ENCODE measurements at places on chromosomes 6 and 20.

GRCh38 chr6:170205126-170205525 lies 85.8 kb downstream of the DLL1 start:
- DNase-seq: no peak

DNA sequence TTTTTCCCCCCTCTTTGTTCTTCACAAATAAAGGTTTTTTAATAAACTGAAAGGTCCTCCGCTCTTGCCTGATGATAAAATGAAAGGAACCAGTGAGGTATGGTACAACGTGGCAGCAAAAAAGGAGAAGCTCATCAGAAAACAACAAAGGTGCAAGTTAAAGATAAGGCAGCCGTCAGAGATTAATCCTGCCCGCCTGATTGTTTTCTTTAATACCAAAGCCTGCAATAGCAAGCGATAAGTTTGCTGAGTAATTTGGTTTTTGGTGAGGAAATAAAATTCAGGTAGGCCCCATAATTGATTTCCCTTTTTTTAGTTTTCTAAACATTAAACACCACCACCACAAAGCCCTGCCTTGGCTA lies 177.9 kb downstream of the MBOAT1 start:
- DNase-seq: no peak

DNA sequence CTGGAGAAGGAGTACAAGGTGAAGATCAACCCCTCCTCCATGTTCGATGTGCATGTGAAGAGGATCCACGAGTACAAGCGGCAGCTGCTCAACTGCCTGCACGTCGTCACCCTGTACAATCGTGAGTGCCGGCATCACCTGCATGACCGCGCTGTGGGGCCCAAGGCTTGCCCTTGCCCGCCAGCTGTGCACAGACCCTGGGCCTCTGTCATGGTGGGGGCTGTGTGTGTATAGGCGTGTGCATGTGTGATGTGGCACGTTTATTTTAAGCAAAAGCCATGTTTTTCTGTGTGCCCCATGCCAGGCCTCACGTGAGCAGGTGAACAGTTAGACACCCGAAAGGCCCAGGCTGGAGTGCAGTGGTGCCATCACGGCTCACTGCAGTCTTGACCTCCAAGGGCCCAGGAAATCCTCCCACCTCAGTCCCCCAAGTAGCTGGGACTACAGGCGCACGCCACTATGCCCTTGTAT lies 36.3 kb downstream of the PYGB start:
- no peak for DNase-seq

DNA sequence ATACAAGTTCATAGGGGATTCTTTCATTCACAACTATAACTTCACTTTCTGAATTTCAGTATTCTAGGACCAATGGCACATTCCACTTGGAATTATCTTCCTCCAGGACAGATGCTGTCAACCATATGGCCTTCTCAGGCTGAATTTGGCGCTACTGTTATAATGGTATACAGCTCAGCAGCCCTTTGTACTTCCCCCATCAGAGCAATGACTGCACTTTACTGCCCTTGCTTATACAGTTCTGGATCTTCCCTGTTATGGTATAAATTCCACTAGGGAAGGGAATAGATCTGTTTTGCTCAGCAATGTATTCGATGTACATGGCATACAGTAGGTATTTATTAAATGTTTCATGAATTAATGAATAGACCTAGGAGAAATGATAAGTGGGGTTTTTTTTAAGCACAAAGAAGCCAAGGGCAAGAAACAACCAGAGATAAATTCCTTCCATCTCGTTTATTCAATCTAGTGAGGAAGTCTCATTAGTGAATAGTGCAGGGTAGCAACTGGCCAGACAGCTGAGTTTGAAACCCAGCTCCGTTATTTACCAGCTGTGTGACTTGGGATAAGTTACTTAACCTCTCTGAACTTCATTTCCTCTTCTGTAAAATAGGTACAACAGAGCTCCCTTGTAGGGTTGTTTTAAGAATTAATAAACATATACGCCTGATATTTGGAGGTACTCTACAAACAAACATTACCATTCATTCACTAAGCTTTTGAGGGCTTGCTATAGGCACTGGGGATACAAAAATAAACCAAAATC lies 97.1 kb upstream of the PRDM1 start:
- no peak for DNase-seq

- no peak for DNase-seq
Observed at GRCh38 chr6:21244897-21245470, 348.6 kb upstream of the SOX4 start.

DNA sequence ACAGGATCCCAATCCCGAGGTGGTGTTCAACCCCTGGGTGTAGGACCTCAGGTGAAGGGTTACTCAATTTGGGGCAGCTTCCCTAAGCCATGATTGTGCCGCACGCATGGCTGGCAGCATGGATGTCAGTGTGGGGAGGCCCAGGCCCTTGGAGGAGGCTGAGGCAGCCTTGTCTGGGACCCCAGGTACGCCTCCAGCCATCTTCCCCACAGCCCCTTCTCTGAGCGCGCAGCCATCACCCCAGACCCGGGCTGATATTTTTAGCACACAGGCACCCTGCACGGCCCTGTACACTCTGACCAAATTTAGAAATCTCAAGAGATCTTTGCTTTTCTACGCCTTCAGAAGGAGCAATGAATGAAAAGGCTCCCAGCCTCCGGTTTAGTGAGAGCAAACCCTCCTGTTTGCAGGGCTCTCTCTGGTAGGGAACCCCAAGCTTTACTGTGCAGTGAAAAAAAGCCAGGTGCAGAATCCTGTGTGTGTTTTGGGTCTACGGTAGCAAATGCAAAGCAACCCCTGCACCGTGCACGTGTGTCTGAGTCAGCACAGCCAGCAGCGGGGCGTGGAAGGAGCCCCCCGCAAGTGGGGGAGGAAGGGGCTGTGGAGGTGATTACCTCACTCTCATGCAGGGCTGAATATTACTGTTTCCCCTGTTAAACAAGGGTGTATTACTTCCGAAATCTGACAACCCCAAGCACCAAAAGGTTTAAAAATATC lies 44.3 kb downstream of the CTCFL start:
- DNase-seq: no peak

GRCh38 chr6:166499350-166500163 lies 86.9 kb downstream of the RAMACL start:
- no peak for DNase-seq

- no peak for DNase-seq
Observed at GRCh38 chr20:45366631-45367030, 3.7 kb downstream of the SYS1 start.

GRCh38 chr20:17887331-17888030 lies 81.1 kb downstream of the SNX5 start:
- DNase-seq: no peak

DNA sequence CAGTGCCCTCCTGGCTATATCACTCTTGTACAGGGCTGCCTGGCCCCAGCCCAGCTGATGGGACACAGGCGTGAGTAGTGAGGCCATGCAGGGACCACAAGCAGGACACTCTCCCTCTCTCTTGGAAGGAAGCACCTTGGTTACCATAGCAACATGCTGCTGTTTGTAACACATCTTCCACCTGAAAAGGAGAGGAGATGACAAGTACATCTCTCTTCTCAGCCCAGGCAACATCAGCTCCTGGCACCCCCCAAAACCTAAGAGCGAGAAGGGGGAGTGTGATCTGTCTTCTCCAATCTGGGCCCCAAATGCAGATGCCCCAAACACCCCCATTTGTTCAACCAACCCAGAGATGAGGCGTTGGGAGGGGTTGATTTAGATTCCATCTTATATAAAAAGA lies 49.9 kb downstream of the KCNB1 start:
- DNase-seq: no peak

- DNase-seq: peak; percentile 50
Observed at GRCh38 chr20:5557123-5557522, 193.1 kb upstream of the SHLD1 start.

DNA sequence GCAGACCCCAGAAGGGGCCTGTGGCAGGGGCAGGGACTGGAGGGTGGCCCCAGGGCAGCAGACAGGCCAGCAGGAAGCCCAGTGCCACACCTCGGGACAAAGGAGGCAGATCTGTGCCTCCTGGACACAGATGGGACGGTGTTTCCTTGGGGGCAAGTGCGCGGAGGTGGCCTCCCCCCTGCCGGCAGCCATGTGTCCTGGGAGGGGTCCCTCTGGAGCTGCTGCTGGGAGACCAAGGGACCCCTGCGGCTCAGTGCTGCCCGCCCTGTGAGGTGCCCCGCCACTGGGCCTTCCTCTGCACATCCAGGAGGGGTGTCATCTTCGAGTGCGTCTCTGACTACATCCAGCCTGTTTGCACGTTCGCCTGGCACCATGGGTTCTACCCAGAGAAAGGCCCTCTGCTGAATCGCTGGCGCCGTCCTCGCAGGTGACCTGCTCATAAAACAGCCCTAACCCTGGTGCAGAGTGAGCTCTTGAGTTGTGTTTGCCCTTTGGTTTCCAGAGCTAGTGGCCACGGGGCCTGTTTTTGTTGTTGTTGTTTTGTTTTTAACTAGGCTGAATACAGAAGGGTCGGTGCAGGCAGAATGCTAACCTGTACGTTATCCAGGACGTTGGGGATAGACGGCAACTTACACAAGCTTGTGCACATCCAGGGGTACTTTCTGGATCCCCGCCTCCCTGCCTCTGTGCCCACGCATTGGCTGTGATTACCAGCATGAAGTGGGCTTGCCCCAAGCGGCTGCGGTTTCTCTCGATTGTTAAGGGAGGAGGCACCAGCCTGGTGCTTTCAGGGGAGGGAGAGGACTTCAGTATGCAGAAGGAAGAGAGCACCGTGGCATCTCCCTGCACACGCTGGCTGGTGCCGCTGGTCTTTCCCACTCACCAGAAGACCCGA lies 1.3 kb upstream of the KCNQ2 start:
- no peak for DNase-seq

DNA sequence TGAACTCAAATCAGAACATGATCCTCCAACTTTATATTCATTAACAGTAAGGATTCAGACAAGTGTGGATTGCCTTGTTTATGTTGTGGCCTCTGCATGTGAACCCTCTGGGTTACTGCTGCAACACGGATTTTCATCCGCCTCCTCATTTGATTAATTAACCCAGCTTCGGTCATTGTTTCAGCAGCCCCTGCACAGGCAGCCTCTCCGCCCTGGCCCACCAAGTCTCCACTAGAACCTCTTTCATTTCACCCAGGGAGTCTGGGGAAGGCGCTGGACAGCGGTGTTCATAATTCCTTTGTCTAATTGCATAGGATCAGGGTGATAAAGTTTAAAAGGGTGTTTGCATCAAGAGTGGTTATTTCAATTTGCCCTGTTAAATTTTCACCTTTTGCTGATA lies 15.7 kb downstream of the NKX2-2 start:
- DNase-seq: no peak

- DNase-seq: no peak
Observed at GRCh38 chr6:125598422-125598821, 151.0 kb upstream of the HEY2 start.

DNA sequence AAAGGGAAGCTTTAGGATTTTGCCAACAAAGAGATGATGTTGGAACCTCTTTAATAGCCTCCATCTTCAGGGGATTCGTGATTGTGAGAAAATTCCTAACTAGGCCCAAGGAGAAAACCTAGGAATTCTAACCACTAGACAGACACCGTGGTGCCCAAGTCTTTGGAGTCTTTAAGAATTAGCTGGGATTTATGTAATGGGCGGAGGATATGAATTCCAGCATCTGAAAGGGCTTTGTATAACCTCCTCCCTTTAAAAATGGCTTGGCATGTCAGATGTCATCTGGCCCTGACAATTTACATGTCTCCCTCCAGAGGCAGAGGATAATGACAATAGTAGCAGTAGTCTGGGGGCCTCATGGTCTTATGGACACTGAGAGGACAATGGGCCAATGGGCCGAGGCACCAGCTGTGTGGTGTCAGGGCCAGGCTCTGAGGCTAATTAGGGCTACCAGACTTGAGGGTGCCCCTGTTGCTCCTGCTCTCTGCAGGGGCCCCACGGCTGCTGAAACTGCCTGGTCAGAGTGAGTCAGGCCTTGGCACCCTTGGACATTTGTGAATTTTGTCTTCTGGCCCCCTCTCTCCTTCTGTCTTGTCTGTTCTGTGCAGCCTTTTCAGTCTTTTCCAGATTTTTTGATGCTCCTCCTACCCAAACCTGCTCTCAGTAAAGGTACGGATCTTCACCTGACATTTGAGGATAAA lies 113.9 kb downstream of the EDN1 start:
- no peak for DNase-seq

DNA sequence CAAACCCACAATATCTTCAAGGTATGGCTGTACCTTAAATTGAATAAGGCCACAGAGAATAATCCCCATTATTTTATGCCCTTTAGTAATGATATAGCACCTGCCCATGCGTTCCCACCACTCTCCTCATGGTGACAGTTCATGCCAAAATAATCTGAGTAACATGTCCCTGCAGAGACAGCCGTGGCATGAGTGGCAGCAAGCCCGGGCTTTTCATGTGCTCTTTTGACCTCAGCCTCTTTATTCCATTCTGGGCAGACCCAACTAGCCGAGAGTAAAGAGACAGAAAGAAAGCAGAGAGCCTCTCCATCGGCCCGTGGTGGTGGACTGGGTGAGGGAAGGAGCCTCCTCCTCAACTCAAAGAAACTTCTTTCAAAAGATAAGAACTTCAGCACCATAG lies 19.9 kb upstream of the POPDC3 start:
- no peak for DNase-seq

DNA sequence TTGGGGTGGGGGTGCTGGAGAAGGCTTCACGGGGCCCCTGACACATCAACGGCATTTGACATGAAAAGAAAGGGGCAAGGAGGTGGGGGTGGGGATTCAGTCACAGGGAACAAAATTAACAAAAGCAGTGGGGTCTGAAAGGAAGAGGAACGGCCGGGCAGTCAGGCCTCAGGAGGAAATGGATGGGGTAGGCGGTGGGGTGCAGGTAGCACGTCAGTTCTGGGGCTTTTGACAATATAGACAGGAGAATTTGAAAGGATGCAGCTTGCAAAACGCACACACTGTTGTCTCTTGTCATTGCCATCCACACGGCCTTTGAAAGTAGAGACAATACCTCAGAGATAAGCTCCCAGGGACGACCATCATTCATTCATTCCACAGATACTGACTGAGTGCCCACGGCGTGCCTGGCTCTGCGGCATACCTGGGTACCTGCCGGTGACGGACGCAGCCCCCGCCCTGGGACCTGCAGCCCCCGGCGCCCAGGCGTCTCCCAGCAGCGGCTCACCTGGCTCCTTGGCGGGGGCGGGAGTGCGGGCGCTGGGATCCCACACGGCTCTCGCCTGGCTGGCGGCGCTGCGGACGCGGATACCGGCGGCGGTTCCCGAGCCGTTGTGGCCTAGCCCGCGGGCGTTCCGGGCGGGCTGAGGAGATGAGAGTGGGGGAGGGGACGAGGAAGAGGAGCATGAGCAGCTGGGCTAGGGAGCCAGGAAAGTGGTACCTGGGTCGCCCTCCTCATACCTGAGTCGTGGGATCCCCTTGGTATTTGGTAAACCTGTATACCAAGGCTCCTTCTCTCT lies at the start of gene SLC26A8:
Gene SLC26A8 (minus strand): TSS at position 646 of the 800 bp plus-strand sequence. CDS start 4,934 bp downstream, outside the sequence.
- no peak for DNase-seq

- no peak for DNase-seq
Observed at GRCh38 chr6:53378208-53378607, 29.5 kb upstream of the ELOVL5 start.
